ENCODE measurements at places on chromosomes 13 and 19.

DNA sequence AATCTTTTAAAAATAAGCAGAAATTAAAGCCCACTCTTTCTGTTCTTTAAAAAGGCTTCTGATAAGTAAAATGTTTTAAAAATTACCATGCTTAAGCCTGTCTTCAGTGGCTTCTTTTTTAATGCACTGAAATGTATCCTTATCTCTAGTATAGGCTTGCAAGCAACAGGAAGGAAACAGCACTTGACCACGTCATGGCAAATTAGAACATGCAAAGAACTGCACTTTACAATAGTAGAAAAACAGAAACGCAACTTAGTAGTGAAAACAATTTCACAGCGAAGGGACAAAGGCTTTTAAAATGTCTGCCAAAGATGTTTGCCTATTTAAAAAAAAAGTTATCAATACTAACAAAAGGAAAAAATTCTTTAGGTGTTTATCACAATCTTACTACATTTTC lies 36.3 kb downstream of the ELF1 start:
- peak; percentile 65 for DNase-seq

GRCh38 chr13:79807554-79807953 lies 326.6 kb downstream of the NDFIP2 start:
- no peak for DNase-seq

- no peak for DNase-seq
These were observed 10.5 kb downstream of the IZUMO2 start for GRCh38 chr19:50152578-50152977.

- DNase-seq: no peak
These were observed 90.5 kb downstream of the COL4A2 start for GRCh38 chr13:110397436-110398115.

DNA sequence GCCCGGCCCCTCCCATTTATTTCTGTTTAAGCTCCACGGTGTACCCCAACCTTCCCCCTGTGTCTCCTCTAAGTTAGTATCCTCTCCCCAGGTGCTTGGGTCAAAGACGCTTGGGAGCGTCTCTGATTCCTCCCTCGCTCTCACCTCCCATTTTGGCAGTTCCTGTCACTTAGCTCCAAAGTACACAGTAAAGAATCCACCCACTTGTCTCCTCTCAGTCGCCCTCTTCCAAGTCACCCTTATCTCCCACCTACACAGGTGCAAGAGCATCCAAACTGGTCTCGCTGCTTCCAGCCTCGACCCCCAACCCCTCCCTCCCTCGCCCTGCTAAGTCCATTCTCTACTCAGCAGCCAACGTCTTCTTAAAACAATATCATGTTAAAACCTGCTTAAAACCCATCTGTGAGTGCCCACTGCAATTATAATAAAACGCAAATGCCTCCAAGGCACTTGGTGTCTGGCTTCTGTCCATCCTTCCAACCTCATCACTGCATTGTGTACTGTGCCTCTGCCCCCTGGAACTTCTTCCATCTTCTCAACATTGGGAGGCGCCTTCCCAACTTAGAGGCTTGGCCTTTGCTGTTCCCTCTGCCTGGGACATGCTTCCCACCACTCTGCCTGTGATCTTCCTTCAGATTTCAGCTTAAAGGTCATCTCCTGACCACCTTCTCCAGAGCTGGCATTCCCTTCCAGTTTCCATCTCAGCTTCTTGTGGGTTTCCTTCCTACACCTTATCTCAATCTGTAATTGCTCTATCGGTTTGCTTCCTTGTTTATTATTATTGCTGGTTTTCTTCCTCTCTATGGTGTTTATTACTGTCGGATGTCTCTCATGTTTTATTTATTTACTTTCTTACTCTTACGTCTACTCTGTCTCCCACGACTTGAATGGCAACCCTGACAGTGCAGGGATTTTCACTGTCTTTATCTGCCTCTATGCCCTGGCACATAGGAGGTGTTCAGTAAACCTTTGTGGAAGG lies 9.5 kb upstream of the KLK14 start:
- no peak for DNase-seq

GRCh38 chr13:74114202-74114601 lies 20.0 kb downstream of the KLF12 start:
- DNase-seq: no peak

- no peak for DNase-seq
These were observed 9.8 kb downstream of the PPP1R15A start for GRCh38 chr19:48881741-48882657.

DNA sequence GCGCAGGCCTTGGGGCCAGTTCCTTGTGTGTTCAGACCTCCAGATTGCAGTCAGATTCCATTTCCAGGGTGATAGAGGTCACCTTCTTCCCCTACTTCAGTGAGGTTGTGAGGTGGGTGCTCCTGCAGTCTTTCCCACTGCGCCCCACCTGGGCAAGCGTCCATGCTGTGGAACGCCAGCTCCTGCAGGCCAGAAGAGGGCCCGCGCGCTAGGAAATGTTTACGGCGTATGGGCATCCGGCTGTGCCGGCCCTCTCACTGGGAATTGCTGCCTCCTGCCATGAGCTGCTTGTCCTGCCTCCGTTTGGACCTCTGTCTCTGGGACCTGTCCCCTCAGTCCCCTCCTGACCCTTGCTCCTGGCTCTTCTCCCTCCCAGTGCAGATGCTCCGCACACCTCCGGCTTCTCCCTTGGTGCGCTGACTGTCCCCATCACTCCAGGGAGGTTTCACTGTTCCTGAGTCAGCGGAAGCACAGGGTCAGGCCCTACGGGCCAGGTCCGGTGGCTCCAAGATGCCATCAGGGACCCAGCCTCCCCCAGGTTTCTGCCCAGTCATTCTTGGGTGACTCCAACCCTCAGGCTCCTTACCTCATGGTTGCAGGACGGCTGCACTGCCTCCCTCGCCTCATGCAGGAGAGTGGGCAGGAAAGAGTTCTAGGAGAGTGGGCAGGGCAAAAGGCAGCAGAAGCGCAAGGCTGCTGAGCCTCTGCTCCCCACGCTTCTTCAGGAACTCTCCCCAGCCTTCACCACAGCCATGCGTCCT lies 56.6 kb downstream of the SMARCA4 start:
- no peak for DNase-seq

- no peak for DNase-seq
These were observed 18.0 kb upstream of the RBM26 start for GRCh38 chr13:79423801-79424642.

GRCh38 chr13:79937771-79938216 lies 403.1 kb downstream of the SPRY2 start:
- DNase-seq: no peak

- no peak for DNase-seq
These were observed at the start of gene BCAM for GRCh38 chr19:44808463-44809371. BCAM (plus strand) TSS chr19:44809103; CDS start chr19:44809125, 22 bp downstream.

DNA sequence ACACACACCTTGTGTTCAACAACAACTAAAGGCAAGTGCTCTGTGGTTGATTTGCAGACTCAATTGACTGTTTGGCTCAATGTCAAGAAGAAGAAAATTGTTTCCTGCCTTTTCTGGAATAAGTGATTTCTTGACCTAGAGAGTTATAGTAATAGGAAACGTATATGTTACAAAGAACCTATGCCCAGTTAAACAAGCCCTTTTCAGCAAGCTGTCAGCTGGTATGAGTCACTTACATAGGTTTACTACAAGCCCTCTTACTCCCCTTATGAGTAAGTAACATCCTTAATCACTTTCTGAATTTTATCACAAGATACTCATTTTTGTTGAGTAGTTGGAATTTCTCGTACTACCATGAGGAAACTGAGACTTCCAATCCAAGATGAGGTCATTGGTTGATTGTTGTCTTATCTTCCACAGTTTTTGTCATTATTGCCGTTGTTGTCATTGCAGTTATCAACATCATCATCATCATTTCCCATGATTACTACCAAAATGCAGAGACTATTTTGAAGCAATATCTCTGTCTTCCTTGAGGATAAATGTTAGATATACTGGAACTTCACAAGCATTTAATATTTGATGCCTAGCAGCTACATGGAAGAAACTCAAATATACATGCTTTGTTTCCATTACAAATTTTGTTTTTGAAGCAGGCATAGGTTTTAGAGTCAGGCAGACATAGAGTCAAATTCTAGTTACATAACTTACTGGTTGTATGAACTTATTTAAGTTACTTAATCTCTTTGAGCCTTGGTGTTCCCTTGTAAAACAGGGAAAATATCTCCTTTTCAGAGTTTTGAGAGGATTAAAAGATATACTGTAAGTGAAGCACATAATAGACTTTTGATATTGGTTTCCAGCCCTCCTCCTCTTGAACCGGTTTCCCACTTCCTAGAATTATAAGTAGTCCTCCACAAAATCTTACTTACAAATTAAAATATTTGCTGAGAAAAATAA lies 106.0 kb downstream of the RAP2A start:
- no peak for DNase-seq

- DNase-seq: peak; percentile 39
These were observed 121.0 kb downstream of the COG6 start for GRCh38 chr13:39776439-39776838.

- DNase-seq: no peak
These were observed 816 bp upstream of the PRKD2 start for GRCh38 chr19:46717716-46718143.

DNA sequence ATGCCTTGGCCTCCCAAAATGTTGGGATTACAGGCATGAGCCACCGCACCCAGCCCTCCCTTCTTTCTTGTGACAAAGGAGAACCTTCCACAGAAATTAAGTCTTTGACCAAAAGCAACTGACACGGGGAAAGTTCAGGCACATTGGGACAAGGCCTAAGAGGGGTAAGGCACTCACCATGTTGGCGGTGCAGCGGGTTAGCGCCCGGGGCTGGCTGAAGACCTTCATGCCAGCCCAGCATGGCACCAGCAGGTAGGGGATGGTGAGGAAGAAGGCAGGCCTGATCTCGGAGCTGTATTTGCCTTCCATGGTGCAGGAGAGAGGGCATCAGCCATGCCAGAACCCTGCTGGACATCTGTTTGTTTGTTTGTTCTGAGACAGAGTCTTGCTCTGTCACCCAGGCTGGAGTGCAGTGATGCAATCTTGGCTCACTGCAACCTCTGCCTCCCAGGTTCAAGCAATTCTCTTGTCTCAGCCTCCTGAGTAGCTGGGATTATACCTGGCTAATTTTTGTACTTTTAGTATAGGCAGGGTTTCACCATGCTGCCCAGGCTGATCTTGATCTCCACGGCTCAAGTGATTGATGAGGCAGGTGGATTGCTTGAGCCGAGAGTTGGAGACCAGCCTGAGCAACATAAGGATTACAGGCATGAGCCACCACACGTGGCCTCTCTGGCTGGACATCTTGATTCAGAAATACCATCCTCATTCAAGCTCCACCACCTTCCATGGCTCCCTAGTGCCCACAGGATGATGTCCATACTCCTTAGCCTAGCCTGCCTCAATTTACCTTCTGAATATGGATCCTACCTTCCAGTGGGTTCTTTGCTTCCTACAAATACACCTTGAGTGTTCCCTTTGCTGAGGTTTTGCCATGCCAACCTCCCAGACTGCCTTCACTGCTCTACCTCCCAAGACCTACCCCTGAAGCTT lies 4.4 kb downstream of the TM6SF2 start:
- no peak for DNase-seq

- no peak for DNase-seq
These were observed 34.3 kb downstream of the ZNF536 start for GRCh38 chr19:30406220-30407067.

DNA sequence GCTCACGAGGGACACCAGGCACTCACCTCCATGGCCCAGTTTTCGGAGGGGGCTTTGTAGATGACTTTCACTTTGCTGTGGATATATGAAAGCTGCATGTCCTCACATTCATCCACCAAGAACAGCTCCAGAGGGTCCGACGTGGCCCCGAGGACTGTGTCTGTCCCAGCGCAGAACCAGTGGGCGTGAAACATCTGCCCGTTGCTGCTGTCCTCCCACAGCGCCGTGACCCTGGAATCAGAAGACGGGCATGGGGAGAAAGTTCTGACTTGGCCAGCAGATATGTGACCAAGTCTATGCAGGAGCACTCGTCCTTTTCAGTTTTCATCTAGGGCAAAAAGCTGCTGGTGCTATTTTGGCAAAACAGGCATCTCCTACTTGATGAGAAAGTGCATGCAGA lies 29.7 kb upstream of the EIF3G start:
- no peak for DNase-seq

DNA sequence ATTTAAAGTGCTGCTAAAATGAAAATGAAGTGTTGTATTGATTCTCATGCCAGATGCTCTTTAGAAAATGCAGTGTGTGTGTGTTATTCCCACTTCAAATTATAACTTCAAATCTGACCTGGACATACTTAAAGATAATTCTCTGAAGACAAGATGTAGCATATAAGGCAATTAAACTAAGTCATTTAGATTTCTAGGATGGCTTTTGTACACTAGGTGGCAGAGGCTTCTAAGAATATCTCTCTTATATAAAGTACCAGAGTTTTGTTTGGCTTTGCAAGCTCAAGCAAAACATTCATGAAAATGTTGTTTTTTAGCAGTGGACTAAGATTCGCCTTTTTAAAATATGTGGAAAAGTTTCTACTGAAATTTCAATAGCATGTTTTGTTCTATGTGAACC lies 407.2 kb downstream of the GPC5 start:
- DNase-seq: no peak

GRCh38 chr13:76790980-76791819 lies 95.0 kb downstream of the KCTD12 start:
- no peak for DNase-seq

DNA sequence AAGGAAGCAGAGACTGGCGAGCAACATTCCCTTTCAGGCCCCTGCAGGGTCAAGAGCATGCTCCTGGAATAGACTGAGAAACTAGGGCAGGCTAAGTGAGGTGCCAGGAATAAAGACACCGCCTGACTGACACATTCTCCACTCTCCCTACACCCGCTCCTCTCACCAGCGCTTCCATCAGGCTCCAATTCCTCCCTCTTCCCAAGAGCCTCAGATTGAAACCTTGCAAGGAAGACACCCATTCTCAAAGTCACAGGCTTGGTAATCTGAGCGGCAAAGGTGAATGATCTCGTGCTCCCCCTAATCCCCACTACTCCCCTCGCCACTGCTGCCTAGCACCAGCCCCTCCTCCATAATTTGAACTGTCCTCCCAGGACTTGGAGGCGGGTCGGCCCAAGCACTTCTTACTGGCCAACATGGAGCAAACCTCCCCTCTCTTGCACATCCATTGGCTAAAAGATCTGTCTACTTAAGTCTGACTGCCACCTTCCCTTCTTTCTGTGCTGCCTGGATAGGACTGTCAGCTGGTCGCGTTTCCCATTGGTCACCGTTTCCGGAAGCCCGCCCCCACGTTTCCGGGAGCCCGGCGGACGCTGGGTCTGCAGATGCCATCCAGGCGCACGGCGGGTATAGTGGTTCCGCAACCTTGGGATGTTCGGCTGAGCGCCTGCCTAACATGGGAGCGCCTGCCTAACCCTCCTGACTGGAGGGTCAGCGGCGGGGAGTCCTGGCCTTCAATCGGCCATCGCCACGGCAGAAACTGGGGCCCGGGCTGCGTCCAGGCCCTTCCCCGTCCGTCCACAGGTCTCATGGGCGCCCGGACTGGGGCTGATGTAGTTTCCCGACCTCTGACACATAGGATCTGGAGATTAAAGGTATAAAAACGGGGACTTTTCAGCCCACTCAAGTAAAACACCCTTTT lies 33.6 kb downstream of the ZNF383 start:
- no peak for DNase-seq

All from activated CD4-positive, alpha-beta T cell treated with anti-CD3 and anti-CD28 coated beads, Interleukin-2, amount 50 U/mL, for 24 hours (primary cell).